Muscle of leg (tissue), 16 donors: ENCODE measurements at places on chromosomes 4 and X.

GRCh38 chrX:13397878-13398818, 78.3 kb upstream of the ATXN3L start:
- no peak overlapping the region for H3K4me3 ChIP-seq
- H3K27ac ChIP-seq: no peak overlapping the region
- H3K36me3 ChIP-seq: no peaks in the 10 kb centered on the region
- peaks cover 4% of the 10 kb centered on the region for H3K4me1 ChIP-seq

- peaks cover 16% of the 10 kb centered on the region for H3K4me1 ChIP-seq
- peak overlapping the region; percentile 35 for H3K27ac ChIP-seq
- peak; percentile 91 for DNase-seq
- H3K36me3 ChIP-seq: no peaks in the 10 kb centered on the region
Observed at GRCh38 chr4:26062215-26062614, 148.2 kb downstream of the SMIM20 start.

- H3K27me3 ChIP-seq: peaks cover 7% of the 10 kb centered on the region
- H3K4me1 ChIP-seq: peaks cover 5% of the 10 kb centered on the region
- no peak overlapping the region for H3K27ac ChIP-seq
- H3K36me3 ChIP-seq: no peaks in the 10 kb centered on the region
- H3K4me3 ChIP-seq: no peak overlapping the region
Observed at GRCh38 chrX:133881893-133882292, 103.5 kb downstream of the GPC3 start.

DNA sequence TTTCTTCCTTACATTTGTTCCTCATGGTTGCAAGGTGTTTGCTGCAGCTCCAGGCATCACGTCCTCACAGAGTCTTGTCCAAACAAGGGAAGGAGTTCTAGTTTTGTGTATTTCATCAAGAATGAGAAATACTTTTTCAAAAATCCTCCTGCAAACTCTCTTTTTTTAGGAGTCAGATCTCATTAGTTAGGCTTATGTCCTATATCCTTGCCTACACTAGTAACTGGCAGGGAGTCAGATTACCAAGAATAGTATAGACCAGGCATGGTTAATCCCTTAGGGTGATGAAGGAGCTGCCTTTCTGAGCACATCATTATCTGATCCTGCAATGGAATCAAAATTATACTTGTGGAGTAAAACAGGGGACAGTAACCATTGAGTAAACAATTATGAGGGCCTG, 160.4 kb downstream of the SHROOM3 start:
- H3K27me3 ChIP-seq: no peaks in the 10 kb centered on the region
- no peak overlapping the region for H3K27ac ChIP-seq
- H3K4me1 ChIP-seq: peaks cover 7% of the 10 kb centered on the region
- H3K4me3 ChIP-seq: no peak overlapping the region
- DNase-seq: no peak
- no peaks in the 10 kb centered on the region for H3K36me3 ChIP-seq

GRCh38 chr4:48388525-48389154, 47.3 kb downstream of the SLAIN2 start:
- peaks cover 17% of the 10 kb centered on the region for H3K36me3 ChIP-seq
- no peak overlapping the region for H3K27ac ChIP-seq
- H3K27me3 ChIP-seq: no peaks in the 10 kb centered on the region
- no peak overlapping the region for H3K4me3 ChIP-seq
- no peaks in the 10 kb centered on the region for H3K4me1 ChIP-seq

- H3K4me3 ChIP-seq: no peak overlapping the region
- no peak overlapping the region for H3K27ac ChIP-seq
- no peaks in the 10 kb centered on the region for H3K27me3 ChIP-seq
- no peaks in the 10 kb centered on the region for H3K36me3 ChIP-seq
Observed at GRCh38 chr4:48008021-48008596, 8.4 kb downstream of the CNGA1 start.

- H3K36me3 ChIP-seq: no peaks in the 10 kb centered on the region
- H3K4me3 ChIP-seq: no peak overlapping the region
- H3K4me1 ChIP-seq: no peaks in the 10 kb centered on the region
Observed at GRCh38 chr4:79498282-79498681, 90.3 kb upstream of the GK2 start.
